ENCODE measurements at places on chromosomes 5 and 9. TPM values are rescaled to one million over a fixed set of nuclear protein-coding genes. Genes with fewer than 3 reads are reported as not detected.

Gene CHSY3
- total RNA-seq: 12.4 TPM

DNA sequence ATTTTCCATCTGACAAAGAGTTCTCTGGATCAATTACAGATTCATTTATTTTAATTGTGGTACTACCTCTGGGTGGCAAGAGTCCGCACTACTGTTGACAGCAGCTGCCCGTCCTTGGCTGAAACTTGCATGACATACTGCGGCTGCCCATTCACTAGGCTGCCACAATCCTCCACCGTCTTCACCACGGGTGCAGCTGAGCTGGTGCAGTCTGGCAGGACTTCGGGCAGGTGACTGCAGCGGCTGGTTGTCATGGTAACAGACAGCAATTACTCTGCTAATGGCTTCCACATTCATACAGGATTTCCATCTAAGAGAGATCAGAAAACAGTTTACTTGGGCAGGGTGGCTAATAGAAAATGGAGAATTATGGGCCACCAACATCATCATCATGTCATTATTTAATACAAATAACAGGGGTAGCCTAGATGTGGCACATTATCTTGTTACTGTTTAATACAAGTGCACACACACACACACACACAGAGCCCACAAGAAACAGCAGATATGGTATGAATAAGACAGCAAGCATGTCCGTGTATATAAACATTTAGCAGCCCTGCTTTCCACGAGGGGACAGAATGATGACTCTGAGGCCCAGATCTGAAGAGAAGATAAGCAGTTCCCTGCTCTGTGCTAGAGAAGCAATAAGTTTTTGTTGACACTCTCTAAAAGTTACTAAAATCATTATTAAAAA lies 112.3 kb downstream of the MARCHF3 start:
- no peak for DNase-seq

Gene NKD2
- total RNA-seq: not detected

Gene HRH2
- 0.36 TPM for total RNA-seq

DNA sequence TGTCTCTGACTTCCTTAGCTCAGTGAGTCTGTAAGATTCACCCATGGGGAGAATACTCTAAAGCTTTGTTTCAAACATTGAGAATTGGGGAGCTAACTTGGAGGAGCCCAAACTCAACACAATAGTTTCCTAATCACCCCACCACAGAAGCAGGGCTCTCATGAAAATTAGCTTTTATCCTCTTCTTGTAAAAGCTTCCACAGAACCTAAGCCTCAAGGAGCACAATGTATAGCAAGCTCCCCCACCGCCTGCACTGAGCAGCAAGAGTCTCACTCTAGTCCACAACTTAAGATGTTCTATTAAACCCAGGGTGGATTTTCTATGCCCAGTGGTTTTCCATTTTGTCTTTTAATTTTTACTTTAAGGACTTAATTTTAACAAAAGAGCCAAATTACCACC lies 48.9 kb upstream of the GRHPR start:
- DNase-seq: no peak

DNA sequence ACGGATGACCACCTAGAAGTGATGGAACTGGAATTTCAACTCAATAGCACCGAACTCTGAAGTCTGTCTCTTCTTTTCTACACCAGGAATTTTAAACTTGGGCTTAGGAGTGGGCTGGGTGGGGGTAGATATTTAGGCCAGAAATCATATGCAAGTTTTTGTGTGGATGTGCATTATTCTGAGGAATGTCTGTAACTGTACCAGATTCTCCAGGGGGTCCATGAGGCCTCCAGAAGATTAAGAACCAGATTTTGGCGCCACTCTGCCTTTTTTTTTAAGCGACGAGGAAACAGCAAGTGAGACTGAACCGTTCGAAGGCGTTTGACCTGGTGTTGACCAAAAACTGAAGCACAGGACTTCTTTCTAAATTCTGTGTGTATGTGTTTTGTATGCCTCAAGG lies 88.8 kb upstream of the TTC23L start:
- DNase-seq: no peak

DNA sequence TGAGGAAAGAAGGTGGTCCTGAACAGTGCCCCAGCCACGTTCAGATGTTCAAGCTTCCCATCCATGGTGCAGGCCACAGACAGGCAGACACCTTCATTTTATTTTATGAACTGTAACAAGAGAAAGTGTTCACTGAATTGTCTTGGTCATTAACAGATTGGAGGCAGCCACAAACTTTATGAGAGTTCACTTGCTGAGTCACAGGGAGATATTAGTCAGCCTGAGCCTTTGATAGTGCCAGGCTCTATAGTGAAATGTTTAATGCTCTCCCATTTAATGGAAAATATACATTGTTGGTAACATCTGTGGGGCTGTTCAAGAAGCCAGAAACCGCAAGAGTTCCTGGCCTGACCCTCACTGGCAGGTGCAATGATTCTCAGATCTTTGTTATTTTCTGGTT lies 237.0 kb downstream of the TENT4A start:
- no peak for DNase-seq

DNA sequence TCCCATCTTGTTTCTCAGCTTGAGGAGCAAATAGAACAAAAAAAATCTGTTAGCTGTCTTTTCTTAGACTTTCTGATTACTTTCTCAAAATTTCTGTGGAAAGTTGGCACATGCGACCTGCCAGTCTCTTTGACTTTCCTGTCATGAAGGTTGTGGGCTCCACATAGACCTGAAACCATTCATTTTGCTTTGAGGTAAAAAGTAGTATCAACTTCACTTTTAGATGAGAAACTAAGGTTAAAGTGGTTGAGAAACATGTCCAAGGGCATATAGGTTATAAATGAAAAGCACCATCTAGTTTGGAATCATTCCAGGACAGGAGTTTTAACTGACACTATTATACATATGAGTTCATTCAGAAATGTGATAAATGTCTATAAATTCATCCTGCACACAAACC lies 42.7 kb downstream of the ST8SIA4 start:
- DNase-seq: no peak

Gene OR1Q1
- not detected for total RNA-seq

DNA sequence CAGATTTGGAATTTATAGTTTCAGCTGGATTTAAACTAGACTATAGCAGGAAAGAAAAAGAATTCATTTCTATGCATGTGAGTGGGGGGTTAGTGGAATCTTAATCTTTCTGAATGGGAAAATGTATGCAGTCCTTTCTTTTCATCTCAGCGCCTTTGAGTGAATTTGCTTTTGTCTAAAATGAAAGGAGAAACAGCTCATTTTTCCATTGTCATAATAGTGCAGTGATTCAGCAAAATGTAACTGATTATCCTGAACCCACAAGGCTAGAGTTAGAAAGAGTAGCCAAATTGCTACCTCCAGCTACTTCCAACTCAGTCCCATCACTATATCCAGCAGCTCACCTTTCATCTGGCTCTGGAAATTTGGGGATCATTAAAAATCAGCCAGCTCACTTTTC lies 134.4 kb downstream of the ADAMTSL1 start:
- no peak for DNase-seq

GRCh38 chr9:115877852-115878438 lies 275.6 kb upstream of the PAPPA start:
- DNase-seq: no peak

Gene PCDHGB3
- 6.2 TPM for total RNA-seq

Gene RAD50
- total RNA-seq: 39.4 TPM

- DNase-seq: no peak
Measured at GRCh38 chr9:116100711-116101121, 52.9 kb upstream of the PAPPA start.

DNA sequence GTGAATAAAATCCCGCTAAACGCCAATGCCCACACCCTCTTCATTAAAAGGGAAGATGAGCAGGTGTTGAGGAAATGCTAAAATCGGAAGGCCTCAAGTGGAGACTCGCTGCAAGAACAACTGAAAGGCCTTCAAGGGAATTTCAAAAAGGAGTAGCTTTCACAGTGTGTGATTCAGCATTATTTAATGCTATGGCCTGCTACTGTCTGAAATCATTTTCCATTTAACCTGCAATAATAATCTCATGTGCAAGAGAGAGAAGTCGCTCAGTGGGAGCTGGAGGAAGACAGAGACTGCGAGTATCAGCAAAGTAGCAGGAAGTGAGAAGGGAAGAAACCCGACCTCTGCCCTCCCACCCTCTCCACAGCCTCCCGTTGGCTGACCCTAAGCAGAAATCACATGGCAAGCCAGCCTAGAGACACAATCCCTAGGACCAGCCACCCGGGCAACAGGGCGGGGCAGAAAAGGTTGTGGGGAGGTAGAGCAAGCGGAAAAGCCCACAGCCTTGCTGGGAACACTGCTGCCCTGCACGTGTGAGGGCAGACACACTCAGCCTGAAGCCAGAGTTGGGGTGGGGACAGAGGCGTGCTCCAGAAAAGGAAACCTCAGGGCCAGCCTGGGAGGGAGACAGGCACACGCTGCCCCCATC lies 39.9 kb upstream of the CTSL start:
- peak; percentile 71 for DNase-seq

DNA sequence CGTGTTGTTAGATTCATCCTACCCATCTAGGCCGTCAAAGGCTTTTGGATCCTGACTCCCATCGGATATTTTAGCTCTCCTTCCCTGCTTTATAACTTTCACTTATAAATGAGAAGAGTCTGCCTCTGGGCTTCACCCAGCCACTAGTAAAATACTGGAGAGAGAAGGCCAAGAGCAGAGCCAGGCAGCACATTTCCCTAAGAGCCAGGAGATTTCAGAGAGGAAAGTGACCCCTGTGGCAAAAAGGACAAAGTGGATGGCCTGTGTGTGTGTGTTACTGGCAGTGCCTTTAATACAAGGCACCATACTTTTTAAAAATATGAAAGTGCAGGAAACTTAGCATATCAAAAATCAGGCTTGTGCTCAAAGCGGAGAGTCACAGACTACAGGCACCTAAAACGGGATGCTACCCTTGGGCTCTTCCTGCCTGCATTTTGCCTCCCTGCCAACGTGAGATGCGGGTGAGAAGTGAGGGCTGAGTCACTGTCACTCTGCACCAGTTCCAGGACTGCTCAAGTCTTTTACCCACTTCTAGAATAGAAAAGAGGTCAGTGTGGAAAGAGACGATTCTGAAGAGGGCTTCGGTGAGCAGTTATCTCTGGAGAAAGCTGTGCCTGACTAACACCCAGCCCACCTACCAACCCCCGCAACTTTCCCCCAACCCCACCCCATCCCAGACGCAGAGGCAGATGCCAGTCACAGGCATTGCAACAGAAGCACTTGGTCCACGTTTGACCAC lies 15.9 kb downstream of the NFIL3 start:
- peak; percentile 58 for DNase-seq

Gene LECT2
- total RNA-seq: not detected

GRCh38 chr9:81976351-81976750 lies 12.2 kb upstream of the SPATA31D1 start:
- no peak for DNase-seq

DNA sequence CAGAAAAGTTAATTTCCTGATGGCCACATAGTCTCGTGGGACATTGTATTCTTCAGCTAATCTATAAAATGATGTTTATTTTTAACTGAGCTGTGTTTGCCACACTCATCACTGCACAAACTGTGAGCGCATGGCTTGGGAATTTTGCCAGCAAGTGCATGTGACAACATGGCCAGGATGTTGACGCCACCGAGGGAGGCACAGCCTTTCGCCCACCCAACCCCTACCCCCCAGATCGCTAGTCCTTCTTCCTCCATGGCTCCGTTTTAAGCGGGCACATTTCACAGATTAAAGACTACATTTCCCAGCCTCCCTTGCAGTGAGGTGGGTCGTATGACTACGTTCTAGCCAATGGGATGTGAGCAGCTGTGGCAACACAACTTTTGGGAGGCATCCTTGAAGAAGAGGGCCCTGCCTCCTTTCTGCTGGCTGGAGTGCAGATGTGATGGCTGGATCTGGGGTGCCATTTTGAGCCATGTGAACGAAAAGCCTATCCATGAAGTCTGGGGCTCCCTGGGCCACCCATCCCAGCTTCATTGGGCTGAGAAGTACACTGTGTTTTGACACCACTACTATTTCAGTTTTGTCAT lies 7.9 kb downstream of the NRARP start:
- DNase-seq: no peak

Gene EIF4E1B
- total RNA-seq: not detected

DNA sequence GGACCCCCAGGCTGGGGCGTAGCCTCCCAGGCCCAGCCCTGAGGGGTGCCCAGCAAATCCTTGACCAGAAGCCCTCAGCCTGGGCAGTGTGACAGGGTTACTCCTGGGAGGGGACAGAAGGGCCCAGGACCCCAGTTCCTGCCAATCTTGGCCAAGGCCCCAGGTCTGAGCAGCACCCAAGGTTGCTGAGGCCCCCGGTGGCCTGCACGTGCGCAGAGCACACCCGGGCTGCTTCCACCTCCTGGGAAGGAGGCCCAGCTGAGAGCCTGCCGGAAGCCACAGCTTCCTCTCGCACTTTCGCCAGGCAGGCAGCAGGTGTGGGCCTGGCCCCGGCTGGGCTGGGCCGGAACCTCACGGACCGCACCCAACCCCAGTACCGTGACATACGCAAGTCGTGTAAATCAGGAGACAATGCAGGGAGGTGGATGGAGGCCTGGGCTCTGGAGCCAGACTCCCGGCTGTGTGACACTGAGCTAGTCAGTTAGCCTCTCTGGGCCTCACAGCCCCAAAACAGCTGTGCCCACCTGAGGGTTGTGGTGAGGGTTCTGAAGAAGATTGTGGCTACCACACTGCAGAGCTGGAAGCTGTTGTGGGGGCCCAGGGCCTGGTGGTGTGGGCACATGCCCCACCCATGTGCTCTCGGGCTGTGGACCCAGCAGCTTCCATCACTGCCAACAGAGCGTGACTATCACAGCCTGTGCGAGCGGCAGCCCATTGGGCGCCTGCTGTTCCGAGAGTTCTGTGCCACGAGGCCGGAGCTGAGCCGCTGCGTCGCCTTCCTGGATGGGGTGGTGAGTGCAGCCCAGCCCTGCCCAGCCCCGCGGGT lies 5.1 kb downstream of the GRK6 start:
- DNase-seq: peak; percentile 75

- no peak for DNase-seq
Measured at GRCh38 chr9:37682951-37683350, 32.2 kb downstream of the FRMPD1 start.

DNA sequence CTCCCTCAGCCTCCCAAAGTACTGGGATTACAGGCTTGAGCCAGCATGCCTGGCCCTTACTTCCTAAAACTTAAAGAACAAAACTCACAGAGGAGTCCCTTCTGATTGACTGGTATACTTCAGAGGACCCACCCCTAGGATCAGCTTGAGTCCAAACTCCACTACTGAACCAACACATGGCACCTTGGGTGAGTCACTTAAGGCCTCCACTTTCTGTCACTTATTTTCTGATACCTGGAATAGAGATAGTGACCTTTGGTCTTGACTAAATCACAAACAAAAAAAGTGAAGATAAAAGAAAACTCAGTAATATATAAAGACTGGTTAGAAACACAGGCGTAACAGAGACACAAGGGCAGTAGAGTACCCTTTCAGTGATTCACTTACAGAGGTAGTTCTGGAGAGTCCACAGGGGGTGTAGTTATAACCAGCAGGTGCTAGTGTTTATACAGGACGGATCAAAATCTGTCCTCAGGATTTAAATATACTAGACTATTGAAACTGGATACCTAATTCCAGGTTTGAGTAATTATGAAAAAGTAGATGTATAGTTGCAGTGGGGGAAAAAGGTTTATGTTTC lies 274.3 kb upstream of the ANKRD55 start:
- DNase-seq: no peak

Gene IFNA13
- total RNA-seq: not detected

GRCh38 chr5:67901814-67902496 lies 313.6 kb upstream of the PIK3R1 start:
- DNase-seq: no peak

- DNase-seq: no peak
Measured at GRCh38 chr5:111551161-111551560, 38.8 kb upstream of the STARD4 start.
